Lower lobe of right lung (tissue), 2 donors: ENCODE measurements at places on chromosomes 1 and 21. TPM values are rescaled to one million over a fixed set of nuclear protein-coding genes. Genes with fewer than 3 reads are reported as not detected.

- no peak for DNase-seq
Observed at GRCh38 chr1:177546346-177546745, 375.6 kb downstream of the BRINP2 start.

Gene OR2M4
- total RNA-seq: not detected

DNA sequence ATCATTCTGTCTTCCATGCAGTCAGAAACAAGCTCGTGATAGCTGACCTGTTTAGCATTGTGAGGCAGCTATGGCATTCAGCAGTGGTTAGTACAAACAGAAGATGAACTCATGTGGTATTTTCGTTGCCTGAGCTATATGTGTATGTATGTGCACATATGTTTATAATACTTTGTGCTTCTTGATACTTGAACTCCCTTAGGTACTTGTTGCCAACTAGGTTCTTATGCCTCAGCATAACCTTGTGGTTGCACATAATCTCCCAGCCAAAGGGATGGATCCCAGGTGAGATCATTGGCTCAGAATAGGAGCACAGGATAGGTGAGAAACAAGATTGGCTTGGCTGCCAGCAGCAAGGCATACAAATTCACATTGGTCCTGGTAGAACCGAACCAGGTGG is 86.1 kb downstream of the VPS26C start:
- DNase-seq: no peak

Gene SPRR4
- total RNA-seq: not detected

GRCh38 chr1:243312952-243313634 is 57.3 kb downstream of the SDCCAG8 start:
- DNase-seq: no peak

Gene ADAMTS5
- total RNA-seq: 5.6 TPM

DNA sequence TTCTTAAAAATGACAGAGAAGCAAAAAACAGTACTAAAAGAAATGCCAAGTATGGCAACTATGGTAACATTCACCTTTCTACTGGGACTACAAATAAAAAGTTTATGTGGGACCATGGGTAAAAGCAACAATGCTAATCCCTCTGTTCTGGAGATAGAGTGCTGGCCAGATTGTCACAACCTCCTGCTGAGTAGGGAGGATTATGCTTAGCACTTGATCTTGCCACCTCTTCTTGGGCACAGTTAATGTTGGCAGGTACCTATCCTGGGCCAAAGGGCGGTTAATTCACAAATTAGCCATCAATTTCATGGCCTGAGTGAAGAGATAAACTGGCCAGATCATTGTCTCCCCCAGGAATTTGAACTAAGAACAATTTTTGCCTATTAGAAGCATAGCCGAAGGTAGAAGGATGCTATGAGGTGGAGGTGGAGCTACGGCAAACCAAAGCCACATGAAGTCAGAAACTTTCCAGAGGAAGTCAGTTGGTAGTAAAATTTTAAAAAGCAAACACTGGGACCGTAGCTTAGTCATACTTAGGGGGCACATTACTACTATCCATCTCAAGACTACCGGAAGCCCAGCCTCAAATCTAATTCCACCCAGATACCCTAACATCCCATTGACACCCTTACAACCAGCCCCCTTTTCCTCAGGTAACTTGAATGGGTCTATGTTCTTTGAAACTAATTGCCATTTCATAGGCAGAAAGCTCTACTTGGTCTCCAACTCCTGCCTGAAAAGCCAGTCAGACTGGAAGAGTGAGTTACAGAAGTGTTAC is 2.7 kb downstream of the SCYL3 start:
- no peak for DNase-seq

- no peak for DNase-seq
Observed at GRCh38 chr1:19825298-19825697, 10.2 kb upstream of the RNF186 start.

Gene FAM78B
- total RNA-seq: 0.95 TPM

Gene LCE1B
- total RNA-seq: not detected

Gene KCNJ6
- 0.09 TPM for total RNA-seq

DNA sequence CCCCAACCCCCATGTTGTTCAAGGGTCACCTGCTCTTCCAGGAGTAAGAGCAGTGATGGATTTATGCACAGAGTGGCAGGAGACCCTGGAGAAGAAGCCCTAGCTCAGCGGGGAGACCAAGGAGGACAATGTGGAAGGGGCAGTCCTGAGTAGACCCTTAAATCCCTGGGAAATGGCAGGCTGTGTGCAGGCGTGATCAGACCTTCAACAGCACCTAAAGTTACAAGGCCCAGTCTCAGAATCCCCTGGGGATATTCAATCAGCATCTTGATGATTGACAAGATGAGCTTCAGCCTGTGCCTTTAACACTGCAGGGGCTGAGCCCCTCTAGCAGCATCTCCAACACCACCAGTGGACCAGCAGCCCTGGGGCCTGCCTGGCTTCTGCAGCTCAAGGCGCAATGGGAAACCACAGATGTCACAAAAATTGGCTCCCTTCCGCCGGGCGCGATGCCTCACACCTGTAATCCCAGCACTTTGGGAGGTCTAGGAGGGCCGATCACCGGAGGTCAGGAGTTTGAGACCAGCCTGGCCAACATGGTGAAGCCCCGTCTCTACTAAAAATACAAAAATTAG is 60.4 kb downstream of the IRF2BP2 start:
- DNase-seq: no peak

Gene C1orf87
- total RNA-seq: 7.4 TPM

- DNase-seq: peak; percentile 55
Observed at GRCh38 chr1:39104158-39105060, 78.3 kb downstream of the NDUFS5 start.

DNA sequence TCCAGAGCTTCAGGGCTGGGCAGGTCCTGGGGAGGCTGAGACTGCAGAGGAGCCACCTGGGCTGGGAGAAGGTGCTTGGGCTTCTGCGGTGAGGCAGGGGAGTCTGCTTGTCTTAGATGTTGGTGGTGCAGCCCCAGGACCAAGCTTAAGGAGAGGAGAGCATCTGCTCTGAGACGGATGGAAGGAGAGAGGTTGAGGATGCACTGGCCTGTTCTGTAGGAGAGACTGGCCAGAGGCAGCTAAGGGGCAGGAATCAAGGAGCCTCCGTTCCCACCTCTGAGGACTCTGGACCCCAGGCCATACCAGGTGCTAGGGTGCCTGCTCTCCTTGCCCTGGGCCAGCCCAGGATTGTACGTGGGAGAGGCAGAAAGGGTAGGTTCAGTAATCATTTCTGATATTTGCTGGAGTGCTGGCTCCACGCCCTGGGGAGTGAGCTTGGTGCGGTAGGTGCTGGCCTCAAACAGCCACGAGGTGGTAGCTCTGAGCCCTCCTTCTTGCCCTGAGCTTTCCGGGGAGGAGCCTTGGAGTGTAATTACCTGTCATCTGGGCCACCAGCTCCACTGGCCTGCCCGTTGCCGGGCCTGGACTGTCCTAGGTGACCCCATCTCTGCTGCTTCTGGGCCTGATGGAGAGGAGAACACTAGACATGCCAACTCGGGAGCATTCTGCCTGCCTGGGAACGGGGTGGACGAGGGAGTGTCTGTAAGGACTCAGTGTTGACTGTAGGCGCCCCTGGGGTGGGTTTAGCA is 9.3 kb downstream of the MYBPH start:
- DNase-seq: no peak

DNA sequence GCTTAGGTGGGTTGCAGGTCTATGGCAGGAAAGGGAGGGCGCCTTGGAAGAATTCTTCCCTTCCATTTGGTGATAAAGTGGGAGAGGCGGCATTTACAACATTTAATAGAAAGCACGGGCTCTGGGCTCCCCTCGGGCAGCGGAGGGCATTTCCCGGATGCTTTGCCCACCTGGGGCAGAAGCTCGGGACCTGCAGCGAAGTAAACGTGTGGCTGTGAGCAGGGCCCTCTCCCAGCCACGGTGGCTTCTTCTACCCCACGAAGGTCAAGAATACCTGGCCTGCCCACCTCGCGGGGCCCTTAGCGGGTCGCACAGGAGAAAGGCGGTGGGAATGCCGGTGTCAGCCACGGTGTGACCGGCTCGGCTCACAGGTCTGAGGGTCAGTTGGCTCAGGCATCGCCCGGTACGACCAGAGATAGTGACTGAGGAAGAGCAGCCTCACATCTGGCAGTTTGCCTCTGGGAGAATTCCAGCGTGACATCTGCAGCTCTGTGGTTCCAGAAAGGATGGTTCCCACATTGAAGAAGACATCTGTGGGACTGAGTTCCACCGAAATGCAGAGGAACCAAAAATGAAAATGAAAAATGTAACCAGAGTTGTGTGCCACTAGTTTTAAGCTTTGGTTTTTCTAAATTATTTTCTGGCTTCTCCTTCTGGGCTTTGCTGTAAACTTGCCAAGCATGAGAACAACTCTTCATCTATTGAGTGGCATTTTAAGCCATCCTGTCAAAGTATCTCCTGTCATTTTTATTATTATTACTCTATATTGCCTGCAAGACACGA is 720 bp upstream of the F3 start:
- DNase-seq: peak; percentile 51

- DNase-seq: no peak
Observed at GRCh38 chr1:55636696-55637095, 421.5 kb upstream of the USP24 start.

- no peak for DNase-seq
Observed at GRCh38 chr1:20956272-20956671, 169.2 kb upstream of the HP1BP3 start.

DNA sequence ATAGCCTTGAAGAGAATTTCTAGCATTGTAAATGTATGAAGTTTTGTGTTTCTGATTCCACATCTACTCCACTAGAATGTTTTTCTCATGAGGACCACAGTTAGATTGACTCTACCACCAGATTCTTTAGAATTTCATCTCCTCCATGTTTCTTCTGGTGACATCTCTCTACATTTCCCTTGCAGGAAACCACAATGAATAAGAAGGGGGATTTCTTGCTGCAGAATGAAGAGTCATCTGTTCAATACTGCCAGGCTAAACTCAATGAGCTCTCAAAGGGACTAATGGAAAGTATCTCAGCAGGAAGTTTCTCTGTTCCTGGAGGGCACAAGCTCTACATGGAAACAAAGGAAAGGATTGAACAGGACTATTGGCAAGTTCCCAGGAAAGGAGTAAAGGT is 18.6 kb downstream of the GBP6 start:
- DNase-seq: no peak

Gene FAM72C
- total RNA-seq: not detected

Gene LCE3E
- not detected for total RNA-seq

GRCh38 chr1:150186789-150187559 is 37.3 kb downstream of the PLEKHO1 start:
- DNase-seq: no peak

Gene BTBD8
- total RNA-seq: 5.5 TPM

DNA sequence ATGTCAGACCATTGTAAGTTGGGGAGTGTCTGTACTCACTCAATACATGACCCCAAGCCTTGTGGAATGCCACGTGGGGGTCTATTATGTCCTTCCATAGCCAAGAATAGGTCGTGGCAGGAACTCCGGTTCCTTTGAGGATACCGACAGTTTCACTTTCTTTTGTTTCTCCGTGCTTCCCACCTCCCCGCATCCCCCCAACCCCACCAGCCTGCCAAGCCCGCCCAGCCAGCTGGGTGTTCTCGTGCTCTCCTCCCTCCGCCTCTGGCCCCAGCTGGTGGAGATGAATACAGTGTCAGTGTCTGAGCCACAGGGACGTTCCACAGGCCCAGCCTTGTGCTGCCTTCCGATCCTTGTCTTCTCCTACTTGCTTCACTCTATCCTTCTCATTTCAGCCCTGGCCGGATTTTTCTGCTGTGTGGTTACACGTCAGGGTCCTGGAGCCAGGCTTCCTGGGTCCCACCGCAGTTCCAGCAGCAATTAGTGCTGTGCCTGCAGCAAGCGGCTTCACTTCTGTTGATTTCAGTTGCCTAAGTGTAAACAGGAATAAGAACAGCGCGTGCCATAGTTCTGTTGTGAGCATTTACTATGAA is 4.1 kb upstream of the AGTRAP start:
- DNase-seq: peak; percentile 74

DNA sequence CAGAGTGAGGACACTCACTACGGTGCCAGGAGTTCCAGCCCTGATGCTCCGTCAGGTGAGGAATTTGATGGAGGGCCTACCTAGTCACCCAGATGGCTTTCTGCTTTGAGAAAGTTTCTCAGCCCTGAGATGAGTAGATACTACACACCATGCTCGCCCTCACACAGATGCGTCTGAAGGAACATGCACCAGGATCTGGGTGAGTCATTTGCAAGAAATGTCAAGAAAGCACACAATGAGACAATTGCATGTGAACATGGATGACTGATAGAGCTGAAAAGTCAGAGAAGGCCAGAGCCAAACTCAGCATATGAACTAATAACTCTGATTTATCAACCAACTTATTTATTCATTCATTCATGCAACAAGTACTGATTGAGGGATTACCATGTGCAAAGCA is 483.9 kb downstream of the OMA1 start:
- no peak for DNase-seq

- DNase-seq: no peak
Observed at GRCh38 chr1:11515368-11516300, 36.7 kb downstream of the DISP3 start.

GRCh38 chr1:219086956-219087469 is 86.7 kb upstream of the LYPLAL1 start:
- no peak for DNase-seq

Gene FAM89A
- total RNA-seq: 54.6 TPM

DNA sequence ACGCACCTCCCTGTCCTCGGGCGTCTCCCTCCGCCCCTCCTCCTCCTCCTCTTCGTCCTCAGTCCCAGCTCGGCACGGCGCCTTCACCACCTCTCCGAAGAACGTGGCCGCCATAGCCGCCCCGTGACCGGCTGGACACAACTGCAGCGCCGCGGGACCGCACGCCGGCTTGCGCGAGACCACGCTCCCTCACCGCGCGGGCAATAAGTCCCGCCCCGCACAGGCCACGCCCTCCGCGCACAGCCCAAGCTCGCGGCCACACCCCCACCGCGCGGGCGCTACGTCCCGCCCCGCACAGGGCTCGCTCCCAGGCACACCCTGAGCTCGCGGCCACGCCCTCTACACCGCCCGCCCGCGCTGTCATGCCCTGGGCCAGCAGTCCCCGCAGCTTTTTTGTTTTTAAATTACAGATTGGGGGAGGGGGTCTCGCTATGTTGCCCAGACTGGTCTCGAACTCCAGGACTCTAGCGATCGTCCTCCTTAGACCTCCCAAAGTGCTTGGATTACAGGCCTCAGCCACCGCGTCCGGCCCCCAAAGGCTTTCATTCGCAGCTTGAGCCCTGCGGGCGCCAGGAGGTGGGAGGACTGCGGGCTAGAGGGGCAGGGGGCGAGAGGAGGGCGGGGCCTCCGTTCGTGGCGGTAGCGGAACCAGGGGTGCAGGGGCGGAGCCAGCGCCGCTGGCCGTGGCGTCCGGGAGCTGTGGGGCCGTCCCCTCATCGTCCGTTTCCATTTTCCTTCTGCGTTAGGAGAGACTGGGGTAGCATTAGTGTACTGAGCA is at the start of gene PSMG1:
TSS of gene PSMG1 (minus strand) at position 180 of the 778 bp plus-strand sequence. CDS start at position 114, 66 bp downstream.
- DNase-seq: peak; percentile 98

- no peak for DNase-seq
Observed at GRCh38 chr1:43969416-43969745, 429 bp upstream of the DPH2 start.

- no peak for DNase-seq
Observed at GRCh38 chr1:12167493-12168429, 970 bp downstream of the TNFRSF1B start.

Gene HSD3B2
- not detected for total RNA-seq

- DNase-seq: no peak
Observed at GRCh38 chr1:156953571-156953970, 33.1 kb downstream of the LRRC71 start.

GRCh38 chr1:91596474-91596873 is 95.8 kb downstream of the CDC7 start:
- no peak for DNase-seq
